ENCODE measurements at places on chromosomes 13 and 19. TPM values are rescaled to one million over a fixed set of nuclear protein-coding genes. Genes with fewer than 3 reads are reported as not detected.

GRCh38 chr13:52650731-52651130, 1.9 kb upstream of the SUGT1 start:
- DNase-seq = no peak

The TEX26 gene
- not detected for total RNA-seq

GRCh38 chr19:8571006-8571411, 6.2 kb downstream of the MYO1F start:
- peak; percentile 77 for DNase-seq

GRCh38 chr19:32719611-32720059, at the start of gene TDRD12:
TDRD12 (plus strand) TSS chr19:32719767; CDS start chr19:32720073, 306 bp downstream.
- DNase-seq = no peak

DNA sequence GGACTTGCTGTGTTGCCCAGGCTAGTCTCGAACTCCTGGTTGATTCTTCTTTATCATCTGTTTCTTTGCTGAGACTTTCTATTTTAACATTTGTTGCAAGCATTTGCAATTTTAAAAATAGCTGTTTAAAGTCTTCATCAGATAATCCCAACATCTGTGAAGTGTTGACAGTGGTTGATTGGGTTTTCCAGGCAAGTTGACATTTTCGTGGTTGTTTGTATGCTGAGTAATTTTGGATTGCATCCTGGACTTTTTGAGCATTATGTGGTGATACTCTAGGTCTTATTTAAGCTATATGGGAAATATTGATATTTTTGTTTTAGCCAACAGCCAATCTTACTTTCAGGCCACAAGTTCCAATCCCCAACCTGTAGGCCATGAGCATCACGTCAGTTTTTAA, 25.1 kb downstream of the AP1M1 start:
- no peak for DNase-seq
